ENCODE measurements at places on chromosomes 6 and 20. TPM values are rescaled to one million over a fixed set of nuclear protein-coding genes. Genes with fewer than 3 reads are reported as not detected.

NFATC2 gene
- 0.30 TPM for total RNA-seq

OR2B2 gene
- not detected for total RNA-seq

MMUT gene
- total RNA-seq = 23.0 TPM

DNAH8 gene
- total RNA-seq = not detected
